NCI-H345 (cell line): ENCODE measurements at places on chromosomes 6 and 20.

- DNase-seq = no peak
These were observed 30.8 kb downstream of the ISM1 start for GRCh38 chr20:13251904-13252297.

GRCh38 chr6:163490826-163491577, 76.5 kb downstream of the QKI start:
- no peak for DNase-seq

GRCh38 chr20:1813101-1813529, 82.1 kb upstream of the SIRPA start:
- DNase-seq = no peak

DNA sequence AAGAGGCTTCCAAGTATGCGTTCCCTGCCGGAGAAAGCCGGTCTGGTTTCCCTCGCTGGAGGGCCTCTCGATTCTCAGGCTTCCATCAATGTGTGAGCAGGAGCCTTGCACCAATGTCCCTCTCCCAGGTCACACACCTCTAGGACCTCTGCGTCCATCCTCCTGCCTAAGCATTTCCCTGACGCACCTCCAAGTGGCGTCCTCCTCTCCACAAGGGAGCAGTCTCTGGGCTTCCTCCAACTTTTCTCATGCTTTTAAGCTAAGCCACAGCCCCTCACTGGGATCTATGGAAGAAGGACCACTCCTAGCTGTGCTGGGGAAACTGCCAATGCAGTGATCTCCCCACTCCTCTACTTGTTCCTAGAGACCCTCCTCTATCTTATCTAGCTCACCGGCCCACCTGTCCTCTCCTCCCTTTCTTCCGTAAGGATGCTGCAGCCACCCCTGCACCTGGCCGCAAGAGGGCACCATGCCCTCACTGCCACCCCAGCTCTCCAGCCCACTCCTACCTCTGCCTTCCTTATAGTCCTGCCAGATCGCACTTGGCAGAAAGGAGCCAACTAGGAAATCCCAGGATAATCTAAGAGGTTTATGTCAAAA, 258.7 kb downstream of the LRFN2 start:
- DNase-seq = peak; percentile 77

- no peak for DNase-seq
These were observed 11.4 kb downstream of the IYD start for GRCh38 chr6:150380256-150380655.

DNA sequence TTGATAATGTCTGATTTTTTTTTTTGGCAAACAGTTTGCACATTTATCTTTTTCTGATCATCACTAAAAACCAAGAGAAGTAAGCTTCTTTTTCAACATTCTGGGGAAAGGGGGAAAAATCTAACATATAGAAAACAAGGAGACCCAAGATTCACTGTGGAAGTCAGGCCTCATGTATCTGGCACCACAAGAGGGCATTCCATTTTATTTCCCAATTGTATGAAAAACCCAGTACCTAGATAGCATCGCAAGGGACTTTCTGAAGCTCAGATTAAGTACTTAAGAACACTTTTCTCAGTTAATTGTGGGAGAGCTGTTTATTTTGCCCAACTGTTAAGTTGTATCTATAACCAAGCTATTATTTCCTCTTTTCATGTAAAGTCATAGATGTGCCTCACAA, 152.9 kb downstream of the KLHL32 start:
- DNase-seq = no peak

GRCh38 chr6:154039231-154039842, at the start of gene OPRM1:
OPRM1 (plus strand) TSS chr6:154039240; CDS start chr6:154039545, 305 bp downstream.
- DNase-seq = no peak

- DNase-seq = no peak
These were observed 1.2 kb downstream of the HLA-DQA2 start for GRCh38 chr6:32742374-32742773.

DNA sequence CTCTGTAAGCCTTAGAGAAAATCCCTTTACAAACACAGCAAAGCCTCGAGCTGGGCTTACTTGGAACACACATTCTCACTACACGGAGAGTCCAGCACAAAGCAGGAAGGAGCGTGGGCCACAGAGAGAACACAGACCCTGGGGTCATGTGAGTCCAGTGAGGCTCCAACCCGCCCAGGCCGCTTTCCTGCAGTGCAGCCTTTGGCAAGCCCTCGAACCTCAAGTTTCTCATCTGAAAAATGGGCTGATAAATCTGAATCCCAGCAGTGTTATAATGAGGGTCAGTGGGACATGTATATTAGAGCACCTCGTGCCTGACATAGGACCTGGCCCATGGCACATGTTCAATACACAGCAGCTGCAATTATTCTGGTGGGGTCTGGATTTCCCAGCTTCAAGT, 305.5 kb upstream of the SULF2 start:
- DNase-seq = no peak

DNA sequence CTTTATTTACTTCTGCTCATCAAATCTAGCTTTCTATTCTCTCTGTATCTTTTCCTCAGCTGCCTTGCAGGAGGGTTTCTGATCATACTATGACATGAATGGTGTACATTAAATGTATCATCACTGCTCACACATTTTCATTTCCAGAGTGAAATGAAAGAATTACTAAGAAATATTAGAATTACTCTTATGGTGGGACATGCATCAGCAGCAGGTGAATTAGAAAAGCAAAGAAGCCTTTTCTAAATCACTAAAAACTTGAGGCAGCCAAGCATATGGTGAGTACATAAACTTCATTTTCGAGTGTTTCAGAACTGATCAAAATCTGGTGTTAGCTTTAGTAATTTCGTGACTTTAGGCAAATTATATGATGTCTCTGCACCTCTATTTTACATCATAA, 23.6 kb downstream of the IL17A start:
- DNase-seq = no peak
